Sciatic nerve (tissue), 2 donors: ENCODE measurements at places on chromosomes 13 and 19. TPM values are rescaled to one million over a fixed set of nuclear protein-coding genes. Genes with fewer than 3 reads are reported as not detected.

The ITPKC gene
- total RNA-seq = 26.2 TPM

The ZNF492 gene
- 0.62 TPM for total RNA-seq

The ARID3A gene
- 13.6 TPM for total RNA-seq

The STOML3 gene
- not detected for total RNA-seq

The MEIOSIN gene
- not detected for total RNA-seq

The PSG6 gene
- not detected for total RNA-seq

The ADGRE3 gene
- total RNA-seq = 1.9 TPM

The KLK11 gene
- total RNA-seq = 1.1 TPM

The QPCTL gene
- 10.9 TPM for total RNA-seq

The BST2 gene
- total RNA-seq = 80.0 TPM

The SLC17A7 gene
- 3.8 TPM for total RNA-seq

The MEIS3 gene
- 6.6 TPM for total RNA-seq

The PRR19 gene
- total RNA-seq = 0.45 TPM

The KCNJ14 gene
- total RNA-seq = 0.71 TPM

The PPM1N gene
- 1.8 TPM for total RNA-seq

The ZNF836 gene
- 19.7 TPM for total RNA-seq

The MEDAG gene
- total RNA-seq = 73.2 TPM

The ZNF345 gene
- total RNA-seq = 9.7 TPM

The PSG3 gene
- not detected for total RNA-seq

The ZNF835 gene
- 5.1 TPM for total RNA-seq

The FSD1 gene
- total RNA-seq = 0.31 TPM

The SIGLEC12 gene
- total RNA-seq = not detected

The OVOL3 gene
- not detected for total RNA-seq

The ZNF667 gene
- total RNA-seq = 12.3 TPM

The SCN1B gene
- total RNA-seq = 13.8 TPM

The FFAR3 gene
- 0.76 TPM for total RNA-seq

The DOHH gene
- 8.4 TPM for total RNA-seq

The SLC25A15 gene
- 3.2 TPM for total RNA-seq

The BEST2 gene
- not detected for total RNA-seq

The TTC9B gene
- total RNA-seq = not detected

The ZSWIM4 gene
- total RNA-seq = 8.2 TPM

The ATP8A2 gene
- total RNA-seq = 1.2 TPM

The XPO4 gene
- total RNA-seq = 13.9 TPM

The REEP6 gene
- total RNA-seq = 3.9 TPM

The CABP5 gene
- total RNA-seq = not detected

The METTL21C gene
- not detected for total RNA-seq

The PSG2 gene
- not detected for total RNA-seq
